ENCODE measurements at places on chromosomes 11 and 22.

GRCh38 chr11:1747753-1748635, 2.4 kb downstream of the IFITM10 start:
- DNase-seq, result no peak

GRCh38 chr11:70668204-70669202, 270.2 kb downstream of the CTTN start:
- no peak for DNase-seq

DNA sequence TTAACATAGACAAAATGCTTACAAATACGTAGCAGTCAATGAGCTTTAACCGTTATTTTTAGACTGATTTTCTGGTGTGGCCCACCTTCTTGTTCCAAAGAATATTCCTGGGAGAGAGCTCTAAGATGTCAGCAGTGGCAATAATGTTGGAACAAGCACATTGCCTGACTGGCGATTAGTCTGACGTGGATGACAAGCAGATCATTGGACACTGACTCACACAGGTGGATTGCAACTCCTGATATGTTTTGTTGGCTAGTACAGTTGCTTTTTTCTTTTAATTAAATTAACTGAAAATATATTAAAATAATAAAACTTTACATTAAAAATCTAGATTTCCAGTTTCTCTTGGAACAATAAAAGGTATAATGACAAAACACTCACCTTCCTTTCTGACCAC, 78.0 kb downstream of the TENM4 start:
- no peak for DNase-seq

GRCh38 chr11:35380603-35381002, 38.8 kb downstream of the SLC1A2 start:
- DNase-seq, result no peak

DNA sequence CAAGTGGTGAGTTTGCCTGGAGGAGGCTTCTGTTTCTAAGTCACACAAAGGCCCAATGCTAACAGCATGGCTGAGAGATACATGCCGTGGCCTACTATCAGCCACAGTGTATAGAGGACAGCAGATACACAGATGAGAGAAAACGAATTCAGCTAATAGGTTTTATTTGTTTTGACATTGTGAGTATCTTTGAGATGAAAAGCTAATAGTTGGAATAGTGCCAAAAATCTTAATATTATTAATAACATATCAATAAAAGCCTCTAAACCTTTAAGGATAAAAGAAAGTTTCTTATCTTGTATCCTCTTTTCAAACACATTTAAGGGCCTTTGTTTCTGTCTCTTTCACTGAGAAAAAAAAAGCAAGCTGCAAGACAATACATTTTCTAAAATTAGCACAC, 30.5 kb upstream of the OLFML1 start:
- DNase-seq, result no peak

- DNase-seq, result no peak
These were observed 1173.2 kb downstream of the BRD1 start for GRCh38 chr22:48654492-48654891.

GRCh38 chr11:78828676-78829075, 254.0 kb upstream of the NARS2 start:
- no peak for DNase-seq

DNA sequence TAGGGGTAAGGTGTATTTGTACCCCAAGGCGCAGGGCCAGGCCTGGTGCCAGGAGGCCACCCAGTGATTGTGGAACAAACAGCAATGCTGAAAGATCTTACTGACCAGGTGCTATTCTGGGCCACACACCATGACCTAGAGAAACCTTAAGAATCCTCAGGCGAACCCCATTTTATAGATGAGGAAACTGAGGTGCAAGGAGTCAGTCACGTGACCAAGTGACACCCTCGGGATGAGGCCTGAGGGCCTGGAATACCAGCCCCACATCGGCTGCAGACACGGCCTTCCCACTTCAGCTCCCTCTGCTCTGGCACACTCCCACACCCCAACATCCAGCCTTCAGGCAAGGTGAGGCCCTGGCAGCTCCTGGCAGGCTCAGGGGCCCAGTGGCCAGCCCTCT, 13.1 kb downstream of the CABP7 start:
- DNase-seq, result no peak

DNA sequence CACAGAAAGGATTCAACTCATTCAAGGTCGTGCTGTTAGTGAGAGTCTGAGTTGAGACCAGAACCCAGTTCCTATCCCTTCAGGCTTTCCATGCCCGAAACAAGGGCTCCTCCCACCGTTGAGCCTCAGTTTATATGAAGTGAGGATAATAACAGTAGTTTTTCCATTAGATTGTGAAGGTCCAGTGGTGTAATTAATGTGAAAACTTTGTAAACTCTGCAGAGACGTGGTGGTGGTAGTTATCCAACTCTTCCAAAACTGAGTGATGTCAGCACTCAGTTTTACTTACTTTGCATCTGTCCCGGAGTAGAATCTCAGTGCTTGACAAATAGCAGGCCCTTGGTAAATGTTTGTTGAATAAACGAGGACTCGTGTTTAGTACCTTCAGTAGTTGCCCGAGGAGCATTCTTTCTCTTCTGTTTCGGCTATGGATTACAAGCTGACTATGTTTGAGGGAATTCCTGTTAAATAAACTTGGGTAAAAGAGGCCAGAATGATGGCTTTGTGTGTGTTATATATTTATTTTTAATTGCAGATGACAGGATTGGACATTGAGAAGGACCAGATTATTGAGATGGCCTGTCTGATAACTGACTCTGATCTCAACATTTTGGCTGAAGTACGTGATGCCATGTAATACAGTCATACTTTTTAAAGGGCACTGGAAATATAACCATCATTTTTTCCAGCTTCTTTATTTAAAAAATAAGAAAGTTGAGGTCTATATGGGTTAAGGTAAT, 1.0 kb downstream of the REXO2 start:
- no peak for DNase-seq

GRCh38 chr11:134646561-134646960, 234.5 kb upstream of the B3GAT1 start:
- DNase-seq, result no peak

DNA sequence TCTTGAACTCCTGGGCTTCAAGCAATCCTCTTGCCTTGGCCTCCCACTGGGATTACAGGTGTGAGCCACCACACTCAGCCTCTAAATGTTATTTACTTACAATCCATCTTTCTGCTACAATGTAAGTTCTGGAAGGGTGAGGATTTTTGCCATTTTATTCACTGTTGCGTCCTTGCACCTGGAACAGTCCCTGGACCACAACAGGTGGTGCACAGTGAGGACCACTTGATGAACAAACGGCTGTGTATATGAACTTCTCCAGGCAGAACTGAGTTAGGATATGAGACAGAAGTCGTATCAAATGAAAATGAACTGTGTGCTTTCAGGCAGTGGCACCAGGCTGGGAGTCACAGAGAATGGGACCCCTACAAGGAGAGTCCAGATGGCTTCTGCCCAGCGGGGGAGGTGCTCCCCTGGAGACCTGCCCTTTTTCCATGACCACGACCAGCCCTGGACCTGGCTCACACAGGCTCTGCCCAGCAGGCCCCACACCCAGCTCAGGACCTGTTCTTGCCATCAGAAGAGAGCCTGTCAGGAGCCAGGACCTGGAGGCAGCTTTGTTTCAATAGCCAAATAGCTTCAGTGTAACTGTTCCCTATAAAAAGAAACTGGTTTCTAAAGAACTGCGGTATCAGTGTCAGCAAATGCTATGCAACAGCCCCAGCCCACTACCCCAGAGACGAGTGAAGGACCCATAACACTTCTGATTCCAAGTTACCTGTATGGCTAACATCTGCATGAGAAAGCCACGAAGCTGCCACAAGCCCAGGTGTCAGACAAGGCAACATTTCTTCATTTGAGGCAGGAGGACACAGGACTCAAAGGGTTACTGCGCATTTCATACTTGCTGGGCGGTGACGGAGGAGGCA, 104.9 kb downstream of the MICAL3 start:
- no peak for DNase-seq

DNA sequence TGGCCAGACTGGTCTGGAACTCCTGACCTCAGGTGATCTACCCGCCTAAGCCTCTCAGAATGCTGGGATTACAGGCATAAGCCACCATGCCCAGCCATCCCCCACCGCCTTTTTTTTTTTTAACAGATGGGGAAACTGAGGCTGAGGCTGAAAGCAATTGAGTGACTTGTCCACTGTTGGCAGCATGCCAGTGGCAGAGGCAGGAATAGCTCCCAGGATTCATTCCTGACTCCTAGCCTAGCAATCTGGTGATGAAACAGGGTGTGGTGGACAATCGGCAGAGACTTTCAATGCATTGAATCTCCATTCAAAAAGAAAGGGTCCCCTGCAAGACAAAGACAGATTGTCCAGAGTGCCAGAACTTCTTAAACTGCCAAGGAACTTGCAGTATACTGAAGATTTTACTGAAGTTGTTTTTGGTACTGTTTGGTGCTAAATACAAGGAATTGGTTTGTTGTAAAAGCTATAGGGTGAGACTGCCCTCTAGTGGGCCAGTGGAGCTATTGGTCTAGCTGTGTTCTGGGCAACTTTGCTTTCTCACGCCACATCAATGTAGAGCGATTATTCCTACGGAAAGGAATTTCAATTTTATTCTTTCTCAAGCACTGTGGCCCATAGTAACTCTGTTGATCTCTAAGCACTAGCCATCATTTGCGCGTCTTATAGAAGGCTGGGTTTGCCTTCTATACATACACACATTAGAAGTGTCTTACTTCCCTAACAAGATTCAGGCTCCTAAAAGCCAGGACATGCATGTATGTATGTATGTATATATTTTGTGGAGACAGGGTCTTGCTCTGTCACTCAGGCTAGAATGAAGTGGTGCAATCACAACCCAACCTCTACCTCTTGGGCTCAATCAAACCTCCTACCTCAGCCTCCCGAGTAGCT, 21.0 kb downstream of the C22orf31 start:
- no peak for DNase-seq

- no peak for DNase-seq
These were observed 155.1 kb downstream of the SPON1 start for GRCh38 chr11:14117632-14118031.

GRCh38 chr11:44627165-44627789, 61.8 kb downstream of the CD82 start:
- no peak for DNase-seq
